CD4-positive, alpha-beta memory T cell (primary cell): ENCODE measurements at places on chromosomes 6 and 20.

DNA sequence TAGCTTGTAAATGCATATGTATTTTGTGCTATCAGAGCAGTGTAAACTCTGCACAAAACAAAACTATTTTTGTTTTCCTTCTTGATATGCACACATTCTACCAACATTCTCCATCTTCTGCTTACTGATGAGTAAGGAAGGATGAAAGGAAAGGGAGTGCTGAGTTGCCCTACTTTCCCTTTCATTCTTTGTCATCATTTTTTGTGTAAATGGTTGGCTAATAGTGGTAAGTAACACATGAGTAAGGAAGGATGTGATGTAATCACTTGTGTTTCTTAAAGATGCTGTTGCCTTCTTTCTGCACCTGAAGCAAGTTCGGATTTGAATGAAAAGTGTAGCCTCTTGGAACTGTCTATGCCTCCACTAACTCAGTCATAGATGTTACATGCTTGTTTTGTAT lies 4.6 kb upstream of the REV3L start:
- DNase-seq = peak; percentile 51

- no peak for DNase-seq
Observed at GRCh38 chr20:62370115-62370806, 3.1 kb upstream of the LAMA5 start.

- no peak for DNase-seq
Observed at GRCh38 chr20:25087186-25087929, 5.4 kb upstream of the VSX1 start.

GRCh38 chr20:48734104-48734749 lies 93.6 kb downstream of the PREX1 start:
- no peak for DNase-seq

GRCh38 chr6:167988945-167989841 lies 8.3 kb upstream of the KIF25 start:
- no peak for DNase-seq

GRCh38 chr6:160278786-160279310 lies 20.2 kb upstream of the SLC22A2 start:
- DNase-seq = no peak

GRCh38 chr6:14113976-14114375 lies 3.6 kb upstream of the CD83 start:
- DNase-seq = no peak

DNA sequence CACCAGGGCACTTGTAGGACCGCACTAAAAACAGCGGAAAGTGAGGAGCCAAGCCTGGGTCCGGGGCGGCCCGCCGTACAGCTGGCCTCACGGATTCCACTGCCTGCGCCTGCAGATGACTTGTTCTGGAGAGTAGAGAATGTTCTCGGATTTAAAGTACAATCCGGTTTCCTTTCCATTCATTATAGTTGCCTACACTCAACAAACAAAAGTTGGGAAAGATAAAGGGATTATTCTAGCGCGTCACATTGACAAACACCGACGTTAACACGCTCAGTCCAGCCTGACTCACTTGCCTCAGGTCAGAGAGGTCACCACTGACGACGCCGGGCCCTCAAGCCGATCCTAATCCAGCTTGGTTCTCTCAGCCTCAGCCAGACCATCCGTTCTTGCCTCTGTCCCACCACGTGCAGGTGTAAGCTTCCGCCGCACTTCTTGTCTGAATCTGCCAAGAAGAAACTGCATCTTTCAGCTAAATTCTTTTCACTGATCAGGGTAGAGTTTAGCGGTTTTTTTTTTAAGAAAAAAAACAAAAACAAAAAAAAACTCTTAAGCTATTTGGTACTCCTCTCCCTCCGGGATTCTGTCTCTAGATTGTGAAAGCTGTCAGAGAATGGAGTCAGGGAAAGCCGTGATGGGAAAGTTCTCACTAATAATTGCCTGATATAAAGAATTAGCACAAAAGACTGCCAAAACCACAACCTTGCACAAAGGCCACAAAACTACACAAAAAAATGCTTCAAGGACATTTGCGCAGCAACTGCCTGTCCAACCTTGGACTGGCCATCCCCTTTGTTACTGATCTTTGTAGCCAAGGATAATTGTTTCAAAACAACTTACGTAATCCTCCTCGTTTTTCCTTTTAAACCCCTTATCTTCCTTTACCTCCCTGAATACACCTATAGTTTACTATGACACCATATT lies 1.1 kb upstream of the PHF10 start:
- DNase-seq = no peak

DNA sequence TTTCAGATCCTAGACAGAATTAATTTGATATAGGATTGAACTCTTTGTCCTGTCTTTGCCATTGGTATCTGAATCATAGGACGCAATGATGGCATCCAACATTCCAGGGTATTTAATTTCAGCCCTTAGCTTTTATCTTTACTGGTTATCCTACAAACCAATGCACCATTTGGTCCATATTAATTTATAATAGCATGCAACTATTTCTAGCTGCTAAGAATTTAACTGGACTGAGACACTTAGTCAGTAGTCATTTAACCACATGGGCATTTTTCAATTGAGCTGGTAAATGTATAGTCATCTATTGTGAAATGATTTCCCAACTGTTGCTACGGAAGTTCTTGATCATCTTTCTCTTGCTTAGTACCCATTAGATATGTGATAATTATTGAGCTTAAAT lies 141.1 kb downstream of the CD164 start:
- DNase-seq = no peak

- DNase-seq = no peak
Observed at GRCh38 chr6:160348223-160349019, at the start of gene SLC22A3. TSS of gene SLC22A3 (plus strand) at chr6:160348378. CDS start at chr6:160348420, 42 bp downstream.

GRCh38 chr6:112691289-112691688 lies 344.2 kb downstream of the RFPL4B start:
- DNase-seq = no peak

DNA sequence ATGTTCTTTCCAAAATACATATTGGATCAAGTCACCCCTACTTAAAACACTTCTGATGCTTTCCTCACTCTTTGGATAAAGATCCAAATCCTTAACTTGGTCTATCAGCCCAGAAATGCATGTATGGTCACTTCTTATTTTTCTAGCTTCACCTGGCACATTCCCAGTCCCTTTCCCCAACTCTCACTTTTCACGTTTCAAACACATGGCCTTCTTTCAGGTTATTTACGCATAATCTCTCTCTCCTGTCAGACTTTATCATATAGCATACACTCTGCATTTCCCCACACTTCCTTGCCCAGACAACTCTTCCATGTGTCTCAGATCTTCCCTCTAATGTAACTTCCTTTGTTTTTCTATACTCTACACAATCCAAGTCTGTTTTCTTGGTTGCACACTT lies 12.8 kb downstream of the PHIP start:
- no peak for DNase-seq

DNA sequence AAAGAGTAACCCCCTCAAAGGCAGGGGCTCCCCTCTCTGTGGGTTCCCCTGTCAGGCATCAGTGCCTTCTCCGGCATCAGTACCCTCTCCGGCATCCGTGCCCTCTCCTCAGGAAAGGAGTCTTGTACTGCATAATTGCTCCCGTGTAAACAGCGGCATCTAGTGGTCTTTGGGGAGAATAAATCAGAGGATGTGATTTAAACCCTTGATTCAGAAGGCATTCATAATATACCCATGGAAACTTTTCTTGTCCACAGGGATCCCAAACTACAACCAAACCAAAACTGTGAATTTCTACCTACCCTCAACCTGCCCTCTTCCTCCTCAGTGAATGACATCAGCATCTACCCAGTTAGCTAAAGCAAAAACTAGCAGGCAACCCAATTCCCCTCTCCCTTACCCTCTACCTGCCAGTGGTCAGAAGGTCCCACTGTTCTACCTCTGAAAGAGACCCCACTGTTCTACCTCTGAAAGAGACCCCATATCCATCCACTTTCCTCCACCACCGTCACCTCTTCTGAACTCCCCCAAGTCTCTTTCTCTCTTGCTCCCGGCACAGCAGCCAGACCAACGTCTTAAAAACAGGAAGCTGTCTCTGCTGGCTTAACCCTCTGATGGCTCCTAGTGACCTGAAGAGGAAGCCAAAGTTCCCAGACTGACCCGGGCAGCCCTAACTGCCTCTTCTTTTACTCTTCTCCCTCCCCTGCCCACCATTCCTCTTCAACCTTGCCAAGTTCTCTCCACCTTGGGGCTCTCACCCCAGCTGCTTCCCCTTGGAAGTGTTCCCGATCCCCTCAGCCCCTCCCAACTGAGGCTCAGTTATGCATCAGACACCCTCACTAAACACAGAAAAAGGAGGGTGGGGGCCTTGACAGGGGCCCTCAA lies 27.2 kb downstream of the UBE2V1 start:
- peak; percentile 47 for DNase-seq

GRCh38 chr20:51562332-51563173 lies 20.0 kb upstream of the NFATC2 start:
- DNase-seq = no peak

DNA sequence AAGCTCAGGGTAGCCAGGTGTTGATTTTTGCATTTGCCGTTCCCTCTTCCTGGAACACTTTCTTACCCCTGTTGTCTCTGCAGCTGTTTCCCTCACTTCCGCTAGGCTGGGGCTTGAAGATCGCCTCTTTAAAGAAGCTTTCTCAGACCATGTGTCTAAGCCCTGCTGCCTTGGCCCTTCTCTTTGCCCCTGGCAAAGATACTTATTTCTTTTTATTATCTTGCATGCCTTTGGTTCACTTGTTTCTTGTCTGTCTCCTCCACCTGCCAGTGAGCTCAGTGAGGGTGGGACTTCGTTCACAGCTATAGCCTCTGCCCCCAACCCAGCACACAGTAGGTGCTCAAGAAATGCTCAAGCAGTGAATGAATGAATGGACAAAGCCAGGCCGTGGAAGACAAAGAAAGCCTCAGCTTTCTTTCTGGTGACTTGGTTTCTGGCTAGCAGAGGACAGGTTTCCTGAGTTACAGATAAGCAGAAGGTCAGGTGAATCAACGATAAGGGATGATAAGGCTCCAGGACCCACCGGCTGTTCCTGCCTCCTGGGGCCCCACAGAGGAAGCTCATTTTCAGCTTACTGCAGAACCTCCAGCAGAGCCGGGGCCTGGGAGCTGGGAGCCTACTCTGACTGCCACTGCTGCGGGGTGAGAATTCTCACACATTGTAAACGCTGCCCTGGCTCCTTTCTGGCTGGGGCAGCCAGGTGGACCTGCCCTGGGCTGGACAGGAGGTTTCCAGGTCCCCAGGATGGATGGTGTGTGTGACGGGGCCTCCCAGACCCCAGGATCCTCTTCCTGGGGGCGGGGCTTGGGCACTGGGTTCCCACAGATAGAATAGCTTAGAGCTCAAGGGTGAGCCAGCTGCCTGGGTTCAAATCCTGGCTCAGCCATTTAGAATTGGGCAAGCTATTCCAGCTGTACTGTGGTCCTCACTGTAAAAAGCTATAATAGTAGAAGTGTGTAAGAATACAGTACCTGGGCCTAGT lies 29.8 kb downstream of the SNAI1 start:
- no peak for DNase-seq

DNA sequence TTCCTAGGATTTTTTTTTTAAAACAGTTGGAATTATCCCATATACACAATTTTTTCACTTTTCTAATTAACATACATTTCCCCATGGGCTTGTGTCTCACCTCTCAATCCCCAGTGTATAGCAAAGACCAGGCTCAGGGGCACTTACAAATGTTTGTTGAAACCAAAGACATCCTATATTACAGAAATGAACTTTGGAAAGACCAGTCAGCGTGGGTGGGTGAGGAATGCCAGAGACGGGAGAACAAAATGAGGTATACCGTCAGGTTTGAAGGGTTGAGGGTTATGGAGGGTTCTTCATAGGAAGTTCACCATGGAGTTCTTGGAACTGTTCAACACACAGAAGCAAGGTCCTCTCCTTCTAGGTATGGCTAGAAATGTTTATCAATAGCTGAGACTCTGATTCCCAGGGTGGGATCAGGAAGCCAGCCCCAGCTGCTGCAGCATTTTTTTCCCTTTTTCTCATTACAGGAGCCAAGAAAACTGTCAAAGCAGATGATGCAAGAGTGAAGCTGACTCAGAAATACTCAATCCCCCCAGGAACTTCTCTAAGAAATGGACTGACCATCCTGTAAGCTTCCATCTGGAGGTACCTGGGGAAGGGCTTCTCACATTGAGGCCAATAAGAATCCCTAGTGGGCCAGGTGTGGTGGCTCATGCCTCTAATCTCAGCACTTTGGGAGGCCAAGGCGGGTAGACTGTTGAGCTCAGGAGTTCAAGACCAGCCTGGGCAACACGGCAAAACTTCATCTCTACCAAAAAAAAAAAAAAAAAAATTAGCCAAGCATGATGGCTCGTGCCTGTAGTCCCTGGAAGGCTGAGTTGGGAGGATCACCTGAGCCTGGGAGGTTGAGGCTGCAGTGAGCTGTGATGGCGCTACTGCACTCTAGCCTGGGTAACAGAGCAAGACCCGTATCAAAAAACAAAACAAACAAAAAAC lies 15.9 kb upstream of the TBC1D20 start:
- DNase-seq = no peak

GRCh38 chr6:79431537-79431933 lies 105.7 kb downstream of the LCA5 start:
- no peak for DNase-seq

- DNase-seq = no peak
Observed at GRCh38 chr6:117536317-117536716, 53.8 kb downstream of the DCBLD1 start.

- DNase-seq = no peak
Observed at GRCh38 chr6:90849686-90850085, 262.8 kb upstream of the MAP3K7 start.

GRCh38 chr6:149917679-149918078 lies 5.2 kb downstream of the RAET1G start:
- no peak for DNase-seq

DNA sequence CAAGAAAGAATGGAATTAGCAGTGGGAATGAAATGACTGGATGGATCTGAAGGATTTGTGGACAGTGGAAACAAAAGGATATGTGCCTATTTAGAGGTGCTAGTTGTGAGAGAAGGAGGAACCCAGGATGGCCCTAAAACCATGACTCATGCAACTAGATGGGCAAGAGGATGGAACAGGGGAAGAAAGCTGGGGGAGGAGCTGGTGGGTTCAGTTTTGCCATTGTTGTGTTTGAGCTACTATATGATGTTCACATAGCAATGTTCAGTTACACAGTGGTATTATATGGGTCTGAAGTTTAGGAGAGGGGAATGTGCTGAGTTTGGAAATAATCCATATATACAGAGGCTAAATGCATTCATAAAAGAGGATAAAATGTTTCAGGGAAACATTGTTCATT lies 125.7 kb upstream of the SSTR4 start:
- DNase-seq = no peak

DNA sequence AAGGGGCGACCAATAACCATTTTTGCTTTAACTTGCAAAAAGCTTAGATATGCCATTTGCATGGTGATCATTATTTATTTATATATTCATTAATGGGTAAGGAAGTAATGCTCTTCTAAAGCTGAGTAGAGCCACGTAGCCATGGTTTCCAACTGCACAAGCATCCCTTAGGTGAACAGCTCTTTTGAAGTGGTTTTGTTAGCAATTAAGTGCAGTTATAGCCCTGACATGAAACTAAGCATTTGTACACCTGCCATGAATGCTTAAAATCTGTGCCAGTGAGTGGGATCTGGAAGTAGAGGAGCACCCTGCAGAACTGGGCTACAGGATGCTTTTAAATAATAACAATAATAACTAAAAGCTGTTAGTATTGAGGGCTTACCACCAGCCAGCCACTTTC lies 19.1 kb downstream of the TRAF3IP2 start:
- peak; percentile 25 for DNase-seq
